ENCODE measurements at places on chromosomes 2 and 18. TPM values are rescaled to one million over a fixed set of nuclear protein-coding genes. Genes with fewer than 3 reads are reported as not detected.
A peak's percentile ranks its signal among the peaks of the same experiment; 100 is the strongest.

CAPN14 gene
- total RNA-seq, result not detected

ASTL gene
- total RNA-seq, result not detected

TUBA3E gene
- total RNA-seq, result 67.0 TPM

XIRP2 gene
- 145 TPM for total RNA-seq

GNAL gene
- total RNA-seq, result 2.1 TPM

HMSD gene
- total RNA-seq, result not detected

FIGN gene
- total RNA-seq, result 17.0 TPM

GDF7 gene
- 0.75 TPM for total RNA-seq

CNGA3 gene
- not detected for total RNA-seq

HK2 gene
- total RNA-seq, result 4.2 TPM

ABCA12 gene
- 0.02 TPM for total RNA-seq

DCDC2C gene
- not detected for total RNA-seq

DNA sequence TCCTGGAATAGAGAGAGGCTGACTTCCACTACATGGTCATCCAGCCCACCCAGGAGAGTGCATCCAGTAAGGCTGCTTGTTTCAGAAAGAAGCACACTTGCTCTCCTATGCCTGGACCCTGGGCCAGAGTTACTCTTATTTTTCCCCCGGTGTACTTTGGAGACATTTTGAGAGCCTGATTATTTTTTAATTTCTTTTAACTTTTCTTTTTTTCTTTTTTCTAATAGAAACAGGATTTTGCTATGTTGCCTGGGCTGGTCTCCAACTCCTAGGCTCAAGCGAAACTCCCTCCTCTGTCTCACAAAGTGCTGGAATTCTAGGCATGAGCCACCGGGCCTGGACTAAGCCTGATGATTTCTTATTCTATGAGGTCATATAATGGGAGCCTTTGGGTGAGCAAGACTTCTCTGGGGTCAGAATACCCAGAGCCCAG lies 62.2 kb downstream of the RPL37A start:
- DNase-seq, result no peak

DNA sequence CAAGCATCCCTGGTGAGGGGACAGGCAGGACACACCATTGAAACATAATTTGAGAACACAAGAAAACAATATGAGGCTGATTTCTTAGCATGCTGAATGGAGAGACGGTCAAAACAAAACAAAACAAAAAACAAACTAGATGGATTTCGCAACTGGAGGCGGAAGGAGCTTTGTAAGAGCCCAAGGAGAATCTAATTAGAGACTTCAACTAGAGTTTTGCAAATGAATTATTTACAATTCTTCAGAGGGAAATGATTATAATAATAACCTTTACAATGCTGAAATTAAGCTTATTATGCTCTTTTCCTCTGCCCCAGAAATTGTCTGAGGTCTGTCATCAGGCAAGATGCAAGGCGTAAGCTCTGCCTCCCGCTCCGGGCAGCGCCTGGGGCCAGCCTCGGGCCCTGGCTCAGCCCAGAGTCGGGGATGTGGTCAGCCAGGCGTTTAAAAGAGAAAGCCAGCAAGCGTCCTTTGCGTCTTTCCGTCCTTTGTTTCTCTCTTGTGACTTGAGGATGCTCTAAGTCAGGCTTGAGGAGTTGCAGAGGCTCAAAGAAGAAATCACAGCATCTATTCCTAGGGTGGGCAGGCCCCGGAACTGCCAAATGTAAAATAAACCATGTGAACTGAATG lies 139.6 kb downstream of the TWIST2 start:
- no peak for DNase-seq

DNA sequence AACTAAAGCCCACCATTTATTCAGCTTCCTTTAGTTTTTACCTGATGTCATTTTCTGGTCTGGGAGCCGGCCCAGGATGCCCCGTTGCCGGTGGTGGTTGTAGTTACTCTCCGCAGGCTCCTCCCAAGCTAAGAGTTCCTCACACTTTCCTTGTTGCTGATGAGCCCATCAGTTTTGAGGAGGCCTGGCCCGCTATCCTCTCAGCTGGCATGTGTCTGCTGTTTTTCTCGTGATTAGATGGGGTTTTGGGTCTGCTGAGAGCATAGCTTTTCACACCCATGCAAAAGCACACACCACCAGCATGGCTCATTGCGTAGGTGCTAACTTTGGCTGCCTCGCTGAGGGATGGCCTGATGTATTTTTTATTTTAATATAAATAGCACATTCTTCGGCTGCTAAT lies 72.1 kb downstream of the PSMG2 start:
- DNase-seq, result no peak

DNA sequence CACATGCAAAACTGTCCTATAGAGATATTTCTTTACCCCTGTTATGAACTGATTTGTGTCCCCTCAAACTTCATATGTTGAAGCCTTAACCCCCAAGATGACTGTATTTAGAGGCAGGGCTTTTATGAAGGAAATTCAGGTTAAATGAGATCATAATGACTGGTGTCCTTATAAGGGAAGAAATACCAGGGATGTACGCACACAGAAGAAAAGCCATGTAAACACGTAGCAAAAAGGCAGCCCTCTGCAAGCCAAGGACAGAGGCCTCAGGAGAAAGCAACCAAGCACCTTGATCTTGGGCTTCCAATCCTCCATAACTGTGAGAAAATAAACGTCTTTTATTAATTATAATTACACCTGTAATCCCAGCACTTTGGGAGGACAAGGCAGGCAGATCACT lies 101.3 kb upstream of the NDUFV2 start:
- DNase-seq, result no peak

- DNase-seq, result no peak
Observed at GRCh38 chr2:118773826-118774225, 73.6 kb downstream of the EN1 start.

GRCh38 chr2:203918264-203918663 lies 18.3 kb upstream of the ICOS start:
- DNase-seq, result no peak

GRCh38 chr18:62877411-62878221 lies 162.3 kb downstream of the PHLPP1 start:
- no peak for DNase-seq

GRCh38 chr2:122643725-122644329 lies 888.4 kb downstream of the TSN start:
- no peak for DNase-seq

DNA sequence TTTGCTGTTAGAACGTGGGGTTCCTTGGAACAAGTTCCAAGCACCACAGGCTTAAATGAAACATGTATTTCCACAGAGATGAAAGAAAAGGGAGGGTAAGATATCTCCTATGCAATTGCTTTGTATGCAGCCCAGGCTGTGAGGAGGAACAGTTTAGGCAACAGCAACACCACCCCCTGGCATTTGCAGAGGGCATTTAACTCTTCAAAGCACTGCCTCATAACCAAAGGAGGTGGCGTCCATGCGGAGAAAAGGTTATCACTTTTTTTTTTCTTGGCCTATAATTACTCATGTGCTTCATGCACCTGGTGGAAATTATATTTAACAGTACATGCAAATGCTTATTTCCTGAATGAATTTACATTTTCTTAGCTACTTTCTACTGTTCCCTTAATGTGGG lies 286.0 kb downstream of the LPIN1 start:
- DNase-seq, result no peak

GRCh38 chr2:202577250-202578183 lies 57.3 kb upstream of the FAM117B start:
- no peak for DNase-seq

- DNase-seq, result no peak
Observed at GRCh38 chr2:215618145-215618544, 182.3 kb upstream of the FN1 start.

GRCh38 chr2:227228061-227228667 lies 63.7 kb downstream of the COL4A3 start:
- DNase-seq, result peak; percentile 60

DNA sequence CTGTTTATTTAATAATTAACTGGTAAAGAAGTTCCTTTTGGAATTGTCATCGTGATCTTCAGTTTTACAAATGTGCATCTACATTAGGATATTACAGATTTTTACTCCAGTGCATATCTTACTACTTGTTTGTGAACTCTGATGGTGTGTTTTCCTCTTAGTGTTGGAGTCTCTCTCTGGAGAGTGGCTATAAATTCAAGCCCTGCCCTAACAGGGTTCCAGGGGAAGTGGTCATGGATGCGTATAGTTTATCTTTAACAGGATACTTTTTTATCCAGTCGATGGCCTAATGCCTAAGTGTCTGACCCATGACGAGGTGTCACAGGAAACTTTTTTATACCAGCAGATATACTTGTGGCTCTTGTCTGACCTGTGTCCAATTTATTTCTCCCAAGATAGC lies 75.4 kb downstream of the CHN1 start:
- no peak for DNase-seq

- DNase-seq, result no peak
Observed at GRCh38 chr18:25446972-25447371, 95.0 kb upstream of the ZNF521 start.

- no peak for DNase-seq
Observed at GRCh38 chr2:192593561-192593960, 398.8 kb upstream of the TMEFF2 start.

- DNase-seq, result no peak
Observed at GRCh38 chr2:119753041-119753929, 6.4 kb upstream of the PTPN4 start.

GRCh38 chr2:43288417-43289305 lies 62.3 kb upstream of the ZFP36L2 start:
- DNase-seq, result no peak

DNA sequence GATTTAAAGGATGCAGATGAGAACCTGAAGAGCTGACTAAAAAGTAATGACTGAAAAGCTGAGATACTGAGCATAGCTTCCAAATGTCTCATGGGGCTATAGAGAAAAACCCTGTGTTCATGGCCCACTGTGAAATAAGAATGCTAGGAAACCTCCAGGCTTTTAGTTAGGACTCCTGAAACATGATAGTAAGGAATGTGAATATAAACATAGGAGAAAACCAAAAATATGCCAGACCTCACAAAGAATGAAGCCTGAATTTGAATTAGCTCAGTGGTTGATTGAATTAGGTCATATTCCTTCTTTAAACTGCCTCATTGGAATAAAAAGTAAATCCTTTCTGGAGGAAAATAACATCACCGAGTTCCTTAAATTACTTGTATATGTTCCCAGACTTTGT lies 194.5 kb upstream of the NXPH2 start:
- no peak for DNase-seq

- DNase-seq, result no peak
Observed at GRCh38 chr18:74775239-74775638, 177.6 kb downstream of the ZNF407 start.

All from heart right ventricle (tissue), 16 donors.